ENCODE measurements at places on chromosomes 7 and 10. TPM values are rescaled to one million over a fixed set of nuclear protein-coding genes. Genes with fewer than 3 reads are reported as not detected.

- DNase-seq, result no peak
Observed at GRCh38 chr7:129612112-129613015, 844 bp downstream of the NRF1 start.

Gene PNLIPRP3
- not detected for total RNA-seq

DNA sequence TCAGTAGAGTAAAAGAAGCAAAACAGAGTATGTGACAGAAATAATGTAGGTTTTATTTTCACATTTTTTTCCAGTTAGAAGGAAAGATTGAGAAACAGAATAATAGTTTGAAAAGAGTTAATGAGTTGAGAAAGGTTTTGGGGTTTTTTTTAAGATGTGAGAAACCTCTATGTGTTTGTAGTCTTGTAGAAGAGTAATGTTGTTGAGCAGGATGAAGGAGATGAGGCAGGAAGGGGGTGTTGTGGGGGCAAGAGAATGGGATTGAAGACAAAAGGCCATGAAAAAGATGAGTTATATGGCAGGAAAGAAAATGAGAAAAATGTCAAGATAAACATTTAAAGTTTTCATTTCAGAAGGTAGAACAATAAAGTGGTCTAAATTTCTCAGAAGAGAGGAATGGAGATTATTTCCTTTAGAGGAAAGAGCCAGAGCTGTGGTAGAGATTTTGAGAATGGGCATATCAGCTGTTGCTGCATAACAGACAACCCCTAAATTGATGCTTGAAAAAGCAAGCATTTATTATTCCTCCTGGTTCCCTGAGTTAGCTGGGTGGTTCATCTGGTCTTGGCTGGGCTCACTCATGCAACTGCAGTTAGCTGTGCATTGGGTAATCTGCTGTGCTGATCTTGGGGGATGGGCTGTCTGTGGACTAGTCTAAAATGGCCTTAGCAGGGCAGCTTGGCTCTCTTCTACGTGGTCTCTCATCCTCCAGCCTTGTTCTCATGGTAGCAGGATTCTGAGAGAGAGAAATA is 27.1 kb downstream of the PCGF5 start:
- no peak for DNase-seq

GRCh38 chr10:47359101-47359500 is 10.9 kb downstream of the RBP3 start:
- no peak for DNase-seq

Gene ABCB1
- total RNA-seq, result 5.0 TPM
